BJ (cell line): ENCODE measurements at places on chromosomes 2 and 18.

- DNase-seq = no peak
Measured at GRCh38 chr2:192087398-192087958, 107.3 kb downstream of the TMEFF2 start.

- no peak for DNase-seq
Measured at GRCh38 chr2:151654085-151654484, 80.2 kb downstream of the NEB start.

GRCh38 chr18:32378705-32379104 lies 92.0 kb downstream of the GAREM1 start:
- no peak for DNase-seq

GRCh38 chr2:38650717-38651116 lies 15.2 kb upstream of the GALM start:
- no peak for DNase-seq

DNA sequence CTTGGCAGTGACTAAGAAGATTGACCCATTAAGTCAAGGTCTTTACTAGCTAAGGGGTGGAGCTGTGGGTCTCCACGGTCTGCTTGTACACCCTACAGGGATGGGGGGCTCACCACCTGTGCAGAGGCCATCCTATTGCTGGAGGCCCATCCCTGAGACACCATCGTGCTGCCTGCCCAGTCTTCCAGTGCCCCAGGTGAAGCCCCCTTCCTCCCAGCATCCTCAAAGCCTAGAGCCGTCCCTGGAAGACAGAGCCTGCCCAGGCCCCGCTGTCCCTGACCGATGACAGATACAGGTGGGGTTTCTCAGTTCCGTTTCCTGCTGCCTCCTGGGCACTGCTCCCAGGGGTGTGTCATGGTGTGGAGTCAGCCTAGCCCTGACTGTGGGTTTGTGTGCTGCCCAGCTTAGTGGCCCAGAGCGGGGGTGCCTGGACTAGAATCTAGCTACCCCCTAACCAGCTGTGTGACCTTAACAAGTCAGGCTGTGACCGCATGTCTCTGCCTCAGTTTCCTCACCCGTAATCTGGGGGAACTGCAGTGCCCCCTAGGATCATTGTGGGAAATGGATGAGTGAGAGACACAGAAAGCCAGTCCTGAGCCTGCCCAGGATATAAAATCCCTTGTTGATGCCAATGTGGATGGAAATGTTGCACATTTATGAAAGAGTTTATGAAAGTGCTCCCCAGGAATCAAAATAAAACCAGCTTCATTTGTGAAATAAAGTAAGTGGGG lies 2.0 kb downstream of the OTOS start:
- no peak for DNase-seq

DNA sequence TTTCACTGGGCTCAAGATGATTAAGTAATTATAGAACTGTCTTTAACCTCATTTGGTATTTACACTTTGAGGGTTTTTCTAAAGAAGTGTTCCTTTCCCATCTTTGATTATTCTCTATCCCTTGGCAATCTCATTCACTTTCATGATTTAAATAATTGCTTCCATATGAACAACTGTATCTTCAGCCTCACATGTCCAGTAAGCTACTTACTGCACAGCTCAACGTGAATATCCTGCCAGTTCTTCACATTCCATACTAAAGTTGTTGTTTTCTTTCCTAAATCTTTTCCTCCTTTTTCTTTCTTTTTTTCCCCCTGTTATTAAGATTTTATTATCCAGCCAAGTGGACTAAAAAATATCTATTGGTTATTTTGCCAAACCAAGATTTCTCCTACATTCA lies 37.7 kb downstream of the ZC3H15 start:
- no peak for DNase-seq

GRCh38 chr2:221042926-221043325 lies 529.2 kb downstream of the EPHA4 start:
- no peak for DNase-seq

GRCh38 chr2:233223059-233223894 lies 28.2 kb upstream of the ATG16L1 start:
- DNase-seq = no peak

- no peak for DNase-seq
Measured at GRCh38 chr2:27451095-27451494, 8.9 kb downstream of the KRTCAP3 start.

DNA sequence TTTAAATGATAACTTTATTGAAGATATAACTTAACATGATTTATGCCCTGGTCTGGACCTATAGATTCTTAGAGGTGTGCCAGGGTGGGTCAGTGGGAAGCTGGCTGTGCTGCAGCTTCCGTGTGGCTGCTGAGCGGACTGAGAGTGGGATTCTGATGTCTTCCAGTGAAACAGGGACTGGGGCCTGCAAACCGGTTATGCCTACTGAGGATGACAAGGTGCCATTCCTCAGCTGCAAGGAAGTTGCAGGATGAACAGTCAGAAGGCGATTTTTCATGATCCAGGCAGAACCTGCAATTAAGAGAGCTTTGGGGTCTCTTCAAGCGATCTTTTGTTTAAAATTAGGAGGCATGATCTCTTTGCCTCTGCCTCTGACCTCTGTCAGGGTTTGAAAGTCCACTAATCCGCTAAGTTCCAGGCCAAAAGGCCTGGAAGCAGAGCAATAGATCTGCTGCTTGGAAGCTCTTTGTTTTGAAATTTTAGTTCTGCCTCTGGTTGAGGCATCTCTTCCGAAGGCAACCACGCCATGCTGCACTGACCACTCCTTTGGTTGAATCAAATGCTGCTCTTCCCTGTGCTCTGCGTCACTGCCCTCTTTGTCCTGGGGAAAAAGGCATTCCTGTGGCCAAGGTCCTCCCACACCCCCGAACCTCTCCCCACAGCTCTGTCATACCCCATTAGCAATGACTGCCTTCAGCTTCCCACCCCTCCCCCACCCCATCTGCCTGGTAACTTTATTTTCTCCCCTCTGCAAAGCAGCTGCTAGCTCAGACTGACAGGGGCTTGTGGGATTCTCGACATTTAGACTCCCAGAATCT lies 2.0 kb downstream of the TMEM169 start:
- no peak for DNase-seq

GRCh38 chr2:191126386-191127085 lies 24.3 kb downstream of the STAT4 start:
- DNase-seq = no peak
